ENCODE measurements at places on chromosomes 7 and 10.
A peak's percentile ranks its signal among the peaks of the same experiment; 100 is the strongest.

GRCh38 chr7:45073786-45074527 lies 14.8 kb downstream of the NACAD start:
- DNase-seq, result no peak

DNA sequence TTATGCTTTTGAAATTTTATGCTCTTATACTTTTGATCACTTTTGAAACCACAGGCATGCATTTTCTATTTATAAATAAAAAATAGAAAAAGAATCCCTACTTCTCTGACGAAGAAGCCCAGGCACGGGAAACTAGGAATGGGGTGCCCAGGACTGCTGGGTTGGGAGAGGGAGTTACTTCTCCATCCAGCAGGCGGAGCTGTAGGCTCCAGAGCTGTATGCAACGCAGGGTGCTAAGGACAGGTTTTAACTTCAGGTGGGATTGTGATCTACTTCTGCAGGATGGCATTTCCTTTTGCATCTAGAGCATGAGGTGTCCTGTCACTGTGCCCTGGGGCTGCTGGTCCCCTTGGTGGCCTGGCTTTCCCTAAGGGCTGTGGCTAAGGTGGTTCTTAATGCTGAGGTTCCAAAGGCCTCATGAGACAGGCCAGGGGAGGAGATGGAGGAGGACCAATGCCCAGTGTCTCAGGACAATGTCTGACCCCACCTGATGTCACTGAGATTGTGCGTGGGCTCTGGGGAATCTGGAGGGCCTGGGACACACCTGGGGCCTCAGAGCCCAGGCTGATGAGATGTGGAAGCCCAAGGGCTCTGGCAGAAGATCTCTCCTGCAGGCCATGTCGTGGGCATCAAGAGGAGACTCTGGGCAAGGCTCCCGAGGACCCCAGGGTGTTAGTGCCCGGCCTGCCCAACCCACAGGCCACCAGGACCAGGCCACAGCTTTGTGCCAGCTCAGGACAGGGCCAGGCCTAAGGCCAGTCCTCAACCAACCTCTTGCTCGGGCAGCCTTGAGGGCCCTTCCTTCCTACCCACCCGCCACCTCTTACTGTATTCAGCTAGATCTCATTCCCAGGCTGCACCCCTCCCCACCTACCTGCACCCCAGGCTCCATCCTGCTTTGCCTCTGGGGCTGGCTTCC lies 507 bp downstream of the CCDC201 start:
- no peak for DNase-seq

DNA sequence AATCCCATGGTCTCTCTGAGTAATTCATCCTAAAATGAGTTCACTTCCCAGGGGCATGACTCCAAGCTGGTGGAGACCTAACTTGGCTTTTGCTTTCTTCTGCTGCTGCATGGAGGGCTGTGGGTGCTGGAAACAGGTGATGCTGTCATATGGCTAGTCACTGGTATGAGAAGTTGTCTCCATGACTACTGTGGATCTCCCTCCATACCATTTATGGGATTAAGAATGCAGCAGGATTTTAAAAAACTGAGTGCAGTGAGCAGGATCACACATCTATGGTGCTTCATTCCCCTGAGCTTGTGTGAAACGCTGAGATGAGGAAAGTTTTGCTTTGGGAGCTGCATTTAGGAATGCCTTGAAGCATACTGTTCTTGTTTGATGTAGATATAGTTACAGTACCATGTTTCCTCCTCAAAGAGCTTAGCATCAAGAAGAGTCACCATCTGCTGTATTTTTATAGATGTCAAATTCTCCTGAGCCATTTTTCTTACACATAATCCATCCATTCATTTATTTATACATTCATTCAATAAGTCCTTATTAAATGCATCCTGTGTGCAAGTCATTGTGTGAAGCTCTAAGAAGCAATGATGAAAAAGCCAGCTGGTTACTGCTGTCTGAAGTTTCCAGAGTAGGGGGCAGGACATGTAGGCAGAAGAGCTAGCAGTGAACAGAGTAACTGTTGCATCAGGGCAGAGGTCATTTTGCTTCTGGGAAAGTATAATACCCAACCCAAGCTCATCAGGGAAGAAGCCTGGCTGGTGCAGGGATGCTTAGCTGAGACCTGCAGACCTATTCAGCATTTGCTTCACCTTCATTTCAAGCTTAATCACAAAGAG lies 534.8 kb downstream of the AUTS2 start:
- DNase-seq, result no peak

GRCh38 chr7:116553168-116553964 lies 28.5 kb downstream of the CAV1 start:
- DNase-seq, result no peak

DNA sequence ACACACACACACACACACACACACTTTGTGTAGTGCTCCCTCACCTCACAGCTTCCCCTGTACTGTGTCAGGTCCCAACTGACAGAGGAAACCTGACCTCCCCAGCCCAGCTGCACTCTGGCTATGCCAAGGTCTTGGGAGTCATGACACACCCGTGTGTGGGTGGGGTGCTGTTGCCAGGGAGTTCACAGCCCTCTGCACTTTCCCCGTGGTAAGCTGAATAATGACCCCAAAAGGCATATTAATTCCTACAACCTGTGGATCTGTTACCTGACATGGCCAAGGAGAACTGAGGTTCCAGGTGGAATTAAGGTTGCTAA lies 8.9 kb upstream of the NANOS1 start:
- no peak for DNase-seq

DNA sequence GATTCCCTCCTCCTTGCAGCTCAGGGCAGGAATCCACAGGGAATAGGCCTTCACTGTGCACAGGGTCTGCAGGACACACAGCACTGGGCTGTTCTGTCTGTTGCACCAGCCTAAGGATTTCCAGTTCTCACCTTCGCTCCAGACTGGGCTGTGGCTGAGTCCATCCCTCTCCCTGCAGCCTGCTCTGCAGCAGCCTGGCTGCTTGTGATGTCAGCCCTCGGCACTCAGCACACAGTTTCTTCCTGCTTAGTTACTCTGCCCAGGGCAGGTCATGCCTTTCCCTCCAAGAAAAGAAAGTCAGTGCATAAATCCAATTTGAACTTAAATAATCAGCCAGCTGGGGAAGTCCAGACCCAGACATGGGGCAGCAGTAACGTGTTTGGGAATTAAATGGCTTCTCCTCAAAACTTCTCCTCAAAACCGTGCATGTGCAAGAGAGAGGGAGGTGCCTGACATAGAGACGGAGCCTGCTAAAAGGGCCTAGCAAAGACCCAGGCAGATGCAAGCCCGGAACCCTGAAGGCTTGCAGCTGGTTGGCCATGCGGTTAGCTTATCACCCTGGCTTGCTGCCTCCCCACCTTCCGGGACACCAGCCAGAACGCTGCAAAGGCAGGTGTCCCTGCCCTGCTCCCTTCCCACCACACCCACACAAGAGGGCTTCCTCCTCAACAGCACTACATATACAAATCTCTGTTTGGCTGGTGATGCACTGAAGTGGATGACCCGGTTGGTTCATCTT lies 10.9 kb upstream of the GDF2 start:
- DNase-seq, result peak; percentile 30

DNA sequence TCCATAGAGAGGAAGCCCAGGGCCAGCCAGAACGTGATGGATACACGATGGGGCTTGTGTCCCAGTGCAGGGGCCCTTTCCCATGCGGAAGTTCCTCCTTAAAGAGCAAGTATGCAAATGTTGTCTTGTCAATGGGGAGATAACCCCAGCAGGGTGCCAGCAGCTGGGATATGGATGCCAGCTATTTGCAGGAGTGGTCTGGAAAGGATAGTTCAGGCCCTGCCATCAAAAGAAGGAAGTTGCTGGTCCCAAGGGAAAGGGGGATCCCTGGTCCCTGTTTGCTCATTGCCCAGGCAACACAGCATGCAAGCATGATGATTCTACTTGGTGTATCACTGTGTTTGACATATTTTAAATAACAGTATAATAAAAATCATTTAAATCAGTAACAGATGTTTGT lies 73.1 kb upstream of the HECW1 start:
- no peak for DNase-seq

All from activated T-cell treated with anti-CD3 and anti-CD28 coated beads, Interleukin-2, amount 50 U/mL, for 72 hours (primary cell).